ENCODE measurements at places on chromosomes 16 and 17.

DNA sequence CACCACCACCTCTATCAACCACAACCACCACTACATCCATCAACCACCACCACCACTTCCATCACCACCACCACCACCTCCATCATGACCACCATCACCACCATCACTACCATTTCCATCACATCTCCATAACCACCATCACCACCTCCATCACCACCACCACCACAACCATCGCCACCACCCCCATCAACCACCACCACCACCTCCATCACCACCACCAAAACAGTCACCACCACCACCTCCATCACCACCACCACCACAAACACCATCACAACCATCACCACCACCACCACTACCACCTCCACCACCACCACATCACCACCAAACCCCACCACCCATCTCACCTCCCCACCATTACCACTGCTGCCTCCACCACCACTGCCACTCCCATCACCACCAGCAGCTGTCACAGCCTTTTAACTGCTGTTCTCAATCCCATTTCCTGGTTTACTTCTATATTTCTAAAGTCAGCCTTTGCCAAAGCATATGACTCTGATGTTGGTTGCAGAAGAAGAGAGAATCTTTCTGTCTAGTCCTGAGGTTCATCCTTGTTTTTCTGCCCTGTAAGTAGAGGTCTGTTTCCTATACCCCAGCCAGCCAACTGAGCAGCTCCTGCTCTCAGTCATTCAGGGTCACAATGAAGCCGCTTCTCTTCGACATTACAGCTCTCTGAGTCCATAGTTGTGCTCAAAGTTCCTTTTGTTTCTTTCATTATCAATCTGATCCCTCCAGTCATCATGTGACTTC, 14.0 kb downstream of the MARCHF10 start:
- DNase-seq: no peak

- no peak for DNase-seq
Measured at GRCh38 chr16:11383481-11384183, 38.4 kb downstream of the RMI2 start.

GRCh38 chr16:19776147-19776546, 58.1 kb downstream of the IQCK start:
- DNase-seq: no peak

DNA sequence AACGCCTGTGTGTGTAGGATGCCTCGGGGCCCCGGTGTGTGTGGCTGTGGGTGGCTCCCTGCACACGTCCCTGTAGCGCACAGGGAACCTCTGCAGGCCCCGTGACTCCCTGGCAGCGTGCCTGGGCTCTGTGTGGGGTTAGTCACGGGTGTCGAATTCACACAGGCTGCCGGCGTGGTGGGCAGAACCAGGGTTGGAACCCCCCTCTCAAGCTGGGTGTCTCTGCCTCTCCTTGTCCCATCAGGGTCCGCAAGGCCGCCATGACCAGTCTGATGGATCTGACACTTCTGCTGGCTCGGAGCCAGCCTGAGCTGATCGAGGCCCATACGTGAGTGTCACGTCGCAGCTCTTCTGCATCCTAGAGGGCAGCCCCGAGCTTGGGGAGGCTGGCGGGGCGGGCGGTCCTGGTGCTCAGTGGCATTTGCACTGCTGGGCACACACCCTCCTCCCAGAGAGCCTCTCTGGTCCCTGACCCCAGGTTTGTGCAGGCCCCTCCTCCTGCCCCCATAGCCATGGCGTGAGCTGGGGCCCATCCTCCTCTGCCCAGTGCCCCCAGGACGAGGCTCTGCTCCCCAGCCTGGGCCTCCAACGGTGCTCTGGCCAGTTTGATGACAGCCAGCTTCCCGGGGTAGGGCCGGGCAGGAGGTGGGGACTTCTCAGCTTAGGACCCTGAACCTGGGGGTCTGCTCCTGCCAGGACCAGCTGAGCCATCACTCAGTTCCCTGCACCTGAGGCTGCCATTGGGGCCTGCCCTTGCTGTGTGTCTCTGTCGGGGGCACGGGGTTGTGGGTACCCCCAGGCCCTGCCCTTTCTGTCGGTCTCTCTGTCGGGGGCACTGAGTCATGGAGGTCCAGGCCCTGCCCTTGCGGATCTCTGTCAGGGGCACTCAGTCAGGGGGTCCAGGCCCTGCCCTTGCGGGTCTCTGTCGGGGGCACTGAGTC, 88.1 kb upstream of the ZNF750 start:
- no peak for DNase-seq

DNA sequence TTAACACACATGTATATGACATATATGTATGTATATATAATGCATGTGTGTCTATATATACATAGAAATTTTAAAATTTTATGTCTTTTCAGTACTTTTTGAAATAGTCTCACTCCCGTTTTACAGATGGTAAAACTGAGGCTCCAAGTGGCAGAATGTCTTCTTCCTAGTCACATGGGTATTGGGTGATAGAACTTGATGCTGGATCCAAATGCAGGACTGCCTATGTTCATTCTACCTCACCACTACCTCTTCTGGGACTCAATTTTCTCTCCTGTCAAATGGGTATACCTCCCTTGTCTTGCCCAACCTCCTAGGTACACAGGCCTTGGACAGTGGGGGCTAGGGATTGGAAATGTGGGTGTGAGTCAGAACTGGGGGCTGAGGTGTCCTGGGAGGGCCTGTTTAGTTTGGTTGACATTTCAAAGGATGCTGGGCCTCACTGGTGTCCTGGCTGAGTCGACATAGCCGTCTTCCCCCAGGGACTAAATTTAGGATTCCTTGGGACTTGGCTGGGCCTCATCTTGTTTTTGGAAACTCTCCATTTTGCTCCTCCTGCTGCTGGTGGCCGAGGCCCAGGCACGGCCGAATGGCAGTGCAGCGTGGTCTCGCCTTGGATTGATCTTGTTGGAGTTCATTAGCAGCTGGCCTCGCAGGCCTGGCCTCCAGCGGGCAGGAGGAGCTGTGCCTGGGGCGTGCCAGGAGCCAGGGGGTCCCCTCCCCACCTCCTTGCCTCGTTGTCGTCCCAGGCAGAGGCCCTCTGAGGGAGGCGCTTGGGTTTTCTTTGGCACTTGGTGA, 25.9 kb downstream of the NKD1 start:
- DNase-seq: no peak

Measured in activated naive CD8-positive, alpha-beta T cell treated with anti-CD3 and anti-CD28 coated beads, Interleukin-2, amount 50 U/mL, for 16 hours (primary cell).